ENCODE measurements at places on chromosomes 4 and X.

GRCh38 chr4:126775485-126776106 lies 857.2 kb upstream of the INTU start:
- DNase-seq = no peak

DNA sequence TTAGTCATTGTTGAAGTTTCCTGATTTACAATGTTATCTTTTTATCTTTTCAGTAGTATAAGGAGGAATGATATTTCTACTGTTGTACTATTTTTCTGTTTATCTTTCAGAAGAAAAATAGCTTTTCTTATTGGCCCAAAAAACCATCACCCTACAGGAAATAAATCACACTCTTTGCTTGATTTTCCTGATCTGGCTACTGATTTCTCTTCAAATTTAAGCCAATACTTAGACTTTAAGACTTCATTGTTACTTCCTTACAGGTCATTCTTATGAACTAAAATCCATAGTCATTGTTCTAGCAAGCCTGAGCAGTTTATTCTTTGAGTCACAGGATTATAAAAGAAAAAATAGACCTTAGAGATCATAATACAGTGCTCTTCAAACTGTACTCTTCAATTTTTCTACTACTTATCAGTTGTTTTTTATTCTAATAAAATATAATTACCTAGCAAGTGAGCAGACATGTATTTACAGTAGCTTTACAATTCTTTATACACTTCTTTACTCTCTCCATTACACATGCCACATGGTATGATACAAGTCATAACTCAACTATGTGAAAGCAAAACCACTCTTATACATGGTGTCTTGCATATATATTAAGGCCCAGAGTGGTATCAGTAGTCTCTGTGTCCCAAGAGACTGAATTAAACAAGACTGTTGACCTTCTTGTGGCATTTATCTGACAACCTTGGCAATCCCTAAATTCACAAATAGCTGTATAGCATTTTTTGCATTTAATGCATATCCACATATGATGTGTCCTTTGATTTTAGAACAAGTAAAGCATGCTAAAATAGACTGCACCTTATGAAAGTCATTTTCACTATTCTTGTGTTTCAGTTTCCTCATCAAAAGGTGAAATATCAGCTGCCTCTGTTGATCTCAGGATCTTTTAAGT lies 47.9 kb downstream of the TET2 start:
- DNase-seq = peak; percentile 40

DNA sequence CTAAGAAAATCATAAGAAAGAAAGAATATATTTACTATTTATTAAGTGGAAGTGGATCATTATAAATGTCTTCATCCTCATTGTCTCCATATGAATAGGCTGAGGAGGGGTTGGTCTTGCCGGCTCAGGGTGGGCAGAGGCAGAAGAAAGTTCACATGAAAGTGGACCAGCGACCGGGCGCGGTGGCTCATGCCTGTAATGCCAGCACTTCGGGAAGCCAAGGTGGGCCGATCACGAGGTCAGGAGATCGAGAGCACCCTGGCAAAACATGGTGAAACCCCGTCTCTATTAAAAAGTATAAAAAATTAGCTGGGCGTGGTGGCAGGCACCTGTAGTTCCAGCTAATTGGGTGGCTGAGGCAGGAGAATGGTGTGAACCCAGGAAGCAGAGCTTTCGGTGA lies 1145.4 kb downstream of the STIM2 start:
- no peak for DNase-seq

- no peak for DNase-seq
Measured at GRCh38 chr4:84499624-84499982, 511 bp upstream of the NKX6-1 start.

GRCh38 chr4:78864405-78865024 lies 74.7 kb downstream of the PAQR3 start:
- DNase-seq = peak; percentile 74

DNA sequence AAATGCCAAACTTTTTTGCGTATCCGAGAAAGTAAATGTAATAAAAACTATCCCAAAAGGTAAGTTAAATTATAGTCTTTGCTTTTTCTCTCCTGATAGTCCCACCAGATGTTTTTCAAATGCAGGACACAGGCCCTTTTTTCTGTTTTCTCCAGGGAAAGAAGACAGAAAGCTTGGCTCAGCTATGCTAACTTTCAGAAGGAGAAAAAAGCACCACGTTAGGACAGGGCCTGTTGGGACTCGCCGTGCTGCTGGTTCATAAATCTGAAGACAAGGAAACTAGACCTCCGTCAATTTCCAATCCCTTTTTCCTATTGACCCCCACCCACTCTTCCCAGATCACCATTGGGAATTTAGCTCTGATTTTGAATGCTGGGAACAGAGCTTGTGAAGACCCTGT lies 220.9 kb upstream of the SFRP2 start:
- no peak for DNase-seq

DNA sequence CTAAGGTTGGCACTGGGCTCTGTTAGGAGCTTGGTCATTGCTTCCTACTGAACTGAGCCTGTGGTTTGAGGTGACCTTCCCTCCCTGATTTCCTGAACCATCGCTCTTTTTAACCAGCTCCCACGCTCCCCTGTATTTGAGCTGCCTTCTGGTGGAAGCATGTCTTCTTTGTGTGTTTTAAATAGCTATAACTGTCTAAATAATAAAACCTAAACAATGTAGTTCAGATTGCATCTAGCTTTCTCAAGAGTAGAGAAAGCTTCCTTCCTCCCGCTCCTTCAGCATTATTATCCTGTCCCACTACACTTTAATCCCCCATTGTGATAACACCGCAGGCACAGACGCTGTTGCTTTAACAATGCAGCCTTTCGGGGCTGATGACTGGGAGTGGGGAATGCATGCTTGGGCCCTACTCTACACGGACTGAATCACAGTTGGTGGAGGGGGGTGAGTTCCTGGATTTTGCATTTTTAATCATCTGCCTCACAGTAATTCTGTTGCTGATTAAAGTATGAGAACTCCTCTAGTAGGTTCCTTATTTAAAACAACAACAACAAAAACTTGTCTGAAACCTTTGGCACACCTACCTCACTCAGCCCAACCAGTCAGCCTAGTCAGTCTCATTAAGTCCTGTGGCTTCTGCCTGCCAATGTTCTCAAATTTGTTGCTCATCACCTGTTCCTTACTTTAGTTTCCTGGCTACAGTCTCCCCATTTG lies 6.6 kb downstream of the SMS start:
- DNase-seq = peak; percentile 37

DNA sequence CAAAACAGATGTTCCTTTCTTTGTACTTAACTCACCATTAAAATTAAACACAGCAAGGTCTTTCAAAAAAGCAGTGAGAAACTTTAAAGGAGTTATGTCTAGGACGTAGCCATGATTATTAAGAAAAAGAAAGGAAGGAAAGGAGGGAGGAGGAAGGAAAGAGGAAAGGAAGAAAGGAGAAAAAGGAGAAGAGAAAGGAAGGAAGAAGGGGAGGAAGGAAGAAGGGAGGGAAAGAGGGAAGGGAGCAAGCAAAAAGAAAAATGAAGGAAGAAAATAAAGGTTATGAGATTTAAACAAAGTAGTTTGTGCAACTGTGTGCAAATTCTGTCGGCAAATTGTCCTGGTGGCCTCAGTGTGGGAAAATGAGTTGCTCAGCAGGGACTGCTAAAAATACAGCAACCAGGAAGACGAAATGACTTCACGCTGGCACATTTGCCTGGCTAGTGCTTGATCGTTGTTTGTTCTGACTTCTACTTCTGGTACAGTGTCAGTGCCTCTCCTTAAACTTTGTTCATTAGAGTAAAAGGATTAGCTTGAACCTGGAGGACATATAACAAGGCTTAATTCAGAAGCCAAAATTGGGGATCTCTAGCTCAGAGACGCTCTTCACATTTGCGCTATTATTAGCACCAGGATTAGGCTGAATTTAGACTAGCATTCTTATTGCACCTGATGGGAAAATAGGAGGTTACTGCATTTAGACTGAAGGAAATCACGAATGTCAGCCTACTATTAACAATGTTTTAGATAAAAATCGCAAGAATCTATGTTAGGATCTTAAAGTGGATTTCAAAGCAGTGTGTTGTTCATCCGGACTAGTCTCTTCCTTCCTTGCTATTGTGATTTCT lies 81.2 kb downstream of the DCK start:
- no peak for DNase-seq

DNA sequence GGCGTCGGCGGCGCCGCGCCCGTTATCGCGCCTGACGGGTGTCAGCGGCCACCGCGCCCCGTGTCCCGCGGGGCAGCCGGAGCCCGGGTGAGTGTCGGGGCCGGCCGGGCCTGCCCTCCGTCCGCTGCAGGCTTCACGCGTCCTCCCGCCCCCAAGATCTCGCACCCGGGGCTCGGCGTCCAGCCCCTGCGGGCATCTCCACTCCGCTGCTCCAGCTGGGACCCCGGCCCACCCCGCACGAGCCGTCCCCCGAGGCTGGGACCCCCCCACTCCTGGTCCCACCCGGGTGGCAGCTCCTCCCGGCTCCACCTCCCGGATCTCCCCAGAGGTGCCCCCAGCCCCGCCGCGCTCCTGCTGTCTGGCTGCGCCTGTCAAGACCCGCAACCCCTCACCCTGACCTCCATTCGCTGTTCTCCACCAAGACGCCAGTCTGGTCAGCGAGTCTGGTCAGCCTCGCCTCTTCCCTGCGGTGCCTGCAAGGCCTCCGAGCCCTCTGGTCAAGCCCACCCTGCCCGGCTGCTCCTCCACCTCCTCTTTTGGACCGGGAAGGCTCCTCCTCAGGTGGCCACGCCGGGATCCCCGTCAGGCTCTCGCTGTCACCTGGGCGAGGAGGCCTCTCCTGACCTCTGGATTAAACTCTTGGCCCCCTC lies 66.0 kb upstream of the NKX1-1 start:
- no peak for DNase-seq

- DNase-seq = no peak
Measured at GRCh38 chrX:55663584-55663983, 40.4 kb downstream of the FOXR2 start.

DNA sequence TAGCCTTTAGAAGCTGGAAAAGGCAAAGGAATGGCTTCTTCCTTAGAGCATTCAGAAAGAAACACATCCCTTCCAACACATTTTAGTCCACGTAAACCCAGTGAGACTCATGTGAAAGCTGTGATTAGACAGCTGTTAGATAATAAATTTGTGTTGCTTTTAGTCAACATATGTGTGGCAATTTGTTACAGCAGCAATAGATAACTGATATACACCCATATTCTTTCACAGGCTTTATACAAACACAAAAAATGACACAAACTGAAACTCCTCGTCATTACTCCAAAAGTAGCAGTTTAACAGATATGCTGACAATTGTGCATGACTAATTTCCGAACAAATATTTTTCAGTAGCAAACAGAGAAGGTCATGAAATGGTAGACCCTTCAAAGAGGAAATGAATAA lies 65.3 kb downstream of the ANTXR2 start:
- no peak for DNase-seq

DNA sequence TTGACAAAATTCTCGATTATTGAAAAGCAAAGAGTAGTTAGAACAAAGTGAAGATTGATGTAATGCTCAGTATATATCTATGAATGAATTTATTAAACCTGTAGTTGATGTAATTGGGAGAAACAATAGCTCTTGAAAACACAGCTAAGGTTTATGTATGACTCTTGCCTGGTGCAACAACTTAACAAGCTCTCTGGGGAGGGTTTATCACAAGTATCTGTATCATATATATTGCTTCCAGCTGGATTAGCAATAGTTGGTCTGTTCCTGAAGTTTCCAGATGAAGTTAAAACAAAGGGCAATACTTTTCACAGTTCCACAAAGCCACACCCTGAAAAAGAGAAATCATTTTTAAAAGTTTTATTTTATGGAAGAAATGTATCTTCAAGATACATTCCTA lies 91.4 kb downstream of the ARSJ start:
- DNase-seq = no peak

DNA sequence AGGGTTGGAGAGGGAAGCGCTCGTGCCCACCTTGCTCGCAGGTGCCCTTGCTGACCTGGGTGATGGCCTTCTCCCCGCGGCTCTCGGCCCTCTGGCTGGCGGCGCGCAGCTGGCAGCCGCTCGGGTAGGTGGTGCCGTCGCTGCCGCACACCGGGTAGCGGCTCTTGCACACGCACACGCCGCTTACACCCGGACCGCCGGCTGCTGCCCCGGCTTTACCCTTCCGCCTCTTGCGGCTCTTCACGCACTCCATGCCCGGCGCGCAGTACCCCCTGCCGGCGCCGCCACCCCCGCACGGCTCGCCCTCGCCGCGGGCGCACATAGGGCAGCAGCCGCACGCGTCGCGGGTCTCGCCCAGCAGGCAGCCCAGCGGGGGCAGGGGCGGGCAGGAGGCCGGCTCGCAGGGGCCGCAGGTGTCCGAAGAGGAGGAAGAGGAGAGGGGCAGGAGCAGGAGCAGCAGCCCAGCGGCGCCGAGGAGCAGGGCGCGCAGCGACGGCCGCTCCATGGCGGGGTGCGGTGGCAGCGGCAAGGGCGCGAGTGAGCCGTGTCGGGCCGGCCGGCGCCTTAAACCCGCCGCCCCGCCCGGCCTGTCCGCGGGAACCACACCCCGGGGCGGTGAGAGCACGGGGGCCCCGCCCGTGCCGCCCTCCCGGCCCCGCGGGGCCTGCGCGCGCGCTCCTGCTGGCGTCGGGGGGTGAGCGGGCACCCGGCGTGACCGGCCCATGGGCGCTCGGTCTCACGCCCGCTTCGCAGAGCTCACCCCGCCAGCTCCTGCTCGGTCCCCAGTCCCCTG lies at the start of gene IGFBP7:
Gene IGFBP7, minus strand, starts transcription at position 539 of the 793 bp plus-strand sequence. Its CDS starts 34 bp downstream, at position 505.
- DNase-seq = peak; percentile 34

- no peak for DNase-seq
Measured at GRCh38 chr4:56348576-56348975, 38.7 kb downstream of the AASDH start.

GRCh38 chr4:152516156-152516555 lies 19.7 kb downstream of the FBXW7 start:
- DNase-seq = peak; percentile 23

DNA sequence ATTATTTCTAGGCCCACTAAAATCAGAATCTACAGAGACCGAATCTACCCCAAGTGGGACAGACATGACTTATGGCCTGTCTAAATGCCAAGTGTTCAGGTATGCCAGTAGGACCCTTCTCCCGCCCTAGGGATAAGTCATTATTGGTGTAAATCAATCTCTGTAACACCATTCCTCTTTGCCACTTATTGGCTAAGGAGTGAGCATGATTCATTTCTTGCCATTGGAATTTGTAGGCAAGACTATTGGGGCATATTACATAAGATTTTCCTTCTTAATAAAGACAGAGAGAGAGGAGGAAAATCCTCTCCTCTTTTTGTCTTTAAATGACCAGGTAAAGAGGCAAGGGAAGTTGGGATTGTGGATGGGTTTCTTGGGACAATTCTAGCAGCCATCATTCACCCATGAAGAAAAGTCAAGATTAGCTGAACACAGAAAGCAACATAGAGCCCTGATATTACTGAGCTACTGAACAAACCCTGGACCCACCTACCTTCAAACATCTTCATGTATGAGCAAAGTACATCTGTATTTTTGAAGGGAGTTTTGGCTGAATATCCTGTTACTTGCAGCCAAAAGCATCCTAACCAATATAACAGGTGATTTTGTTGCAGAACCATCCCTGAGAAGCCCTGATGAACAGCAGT lies 2.6 kb downstream of the SLC9B2 start:
- DNase-seq = peak; percentile 17

DNA sequence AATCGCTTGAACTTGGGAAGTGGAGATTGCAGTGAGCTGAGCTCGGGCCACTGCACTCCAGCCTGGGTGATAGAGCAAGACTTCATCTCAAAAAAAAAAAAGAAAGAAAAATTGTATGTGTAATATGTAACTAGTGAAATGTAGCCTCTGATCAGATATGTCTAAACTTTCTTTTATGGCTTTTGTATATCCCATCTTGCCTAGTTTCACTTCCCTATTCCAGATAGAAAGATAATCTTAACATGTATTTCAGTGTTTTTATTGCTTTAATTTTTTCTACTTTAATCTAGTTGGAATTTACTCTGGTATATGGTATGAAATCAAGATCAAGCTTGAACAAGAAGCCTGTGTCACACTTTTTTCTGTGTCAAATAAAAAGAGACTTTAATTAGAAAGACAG lies 1.9 kb upstream of the ZNF41 start:
- no peak for DNase-seq

- DNase-seq = no peak
Measured at GRCh38 chr4:58313444-58313843, 1203.3 kb upstream of the IGFBP7 start.
